HTR-8/SVneo (cell line): ENCODE measurements at places on chromosomes 7 and 10.

GRCh38 chr7:98740643-98741042, 123.6 kb downstream of the NPTX2 start:
- DNase-seq, result no peak

- no peak for DNase-seq
Observed at GRCh38 chr7:1586126-1586826, 16.4 kb upstream of the PSMG3 start.

DNA sequence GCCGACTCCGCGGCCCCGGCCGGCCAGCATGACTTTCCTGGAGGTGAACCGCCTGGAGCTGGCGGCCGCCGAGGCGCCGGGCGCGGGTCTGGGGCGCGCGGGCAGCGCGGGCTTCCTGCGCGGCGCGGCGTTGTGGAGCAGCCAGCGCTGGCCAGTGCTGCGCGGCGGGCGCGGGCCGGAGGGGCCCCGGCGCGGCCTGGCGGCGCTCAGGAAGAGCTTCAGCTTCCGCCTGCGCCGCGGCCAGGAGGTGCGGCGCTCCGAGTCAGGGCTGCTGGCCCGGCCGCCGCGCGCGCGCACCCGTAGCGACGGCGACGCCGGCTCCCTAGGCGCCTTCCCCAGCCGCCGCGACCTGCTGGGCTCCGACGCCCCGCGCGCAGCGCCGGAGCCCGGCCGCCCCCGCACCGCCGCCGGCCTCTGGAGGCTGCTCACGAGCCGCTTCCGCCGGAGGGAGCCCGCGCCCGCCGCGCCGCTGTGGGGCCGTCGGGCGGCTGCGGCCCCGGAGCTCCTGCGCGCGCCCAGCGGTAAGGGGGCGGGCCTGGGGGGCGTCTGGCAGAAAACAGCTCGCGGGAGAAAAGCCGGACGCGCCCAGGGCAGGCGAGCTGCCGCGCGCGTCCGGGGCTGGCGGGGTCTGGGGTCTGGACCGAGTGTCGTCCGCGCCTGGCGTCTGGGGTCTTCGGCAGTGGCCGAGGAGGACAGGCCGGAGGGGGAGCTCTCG, 29.0 kb downstream of the AGAP3 start:
- DNase-seq, result no peak

- DNase-seq, result no peak
Observed at GRCh38 chr7:91302794-91303193, 38.6 kb downstream of the FZD1 start.

GRCh38 chr7:101848208-101848951, 31.0 kb downstream of the CUX1 start:
- DNase-seq, result no peak

DNA sequence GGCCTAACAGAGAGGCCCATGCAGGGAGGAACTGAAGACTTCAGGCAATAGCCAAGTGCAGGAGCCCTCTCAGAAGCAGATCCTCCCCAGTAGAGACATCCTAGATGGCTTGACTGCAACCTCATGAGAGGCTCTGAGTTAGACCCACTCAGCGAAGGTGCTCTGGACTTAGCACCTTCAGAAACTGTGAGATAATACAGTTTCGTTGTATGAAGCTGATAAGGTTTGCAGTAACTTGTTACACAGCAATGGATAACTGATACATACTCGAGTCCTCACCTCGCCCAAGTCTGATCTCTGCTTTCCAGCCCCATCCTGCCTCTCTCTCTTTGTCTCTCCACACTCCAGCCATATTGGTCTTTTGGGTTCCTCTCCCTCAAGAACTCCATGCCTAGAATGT, 136.4 kb upstream of the EEPD1 start:
- no peak for DNase-seq

- no peak for DNase-seq
Observed at GRCh38 chr7:1922071-1922869, 252.2 kb downstream of the ELFN1 start.

DNA sequence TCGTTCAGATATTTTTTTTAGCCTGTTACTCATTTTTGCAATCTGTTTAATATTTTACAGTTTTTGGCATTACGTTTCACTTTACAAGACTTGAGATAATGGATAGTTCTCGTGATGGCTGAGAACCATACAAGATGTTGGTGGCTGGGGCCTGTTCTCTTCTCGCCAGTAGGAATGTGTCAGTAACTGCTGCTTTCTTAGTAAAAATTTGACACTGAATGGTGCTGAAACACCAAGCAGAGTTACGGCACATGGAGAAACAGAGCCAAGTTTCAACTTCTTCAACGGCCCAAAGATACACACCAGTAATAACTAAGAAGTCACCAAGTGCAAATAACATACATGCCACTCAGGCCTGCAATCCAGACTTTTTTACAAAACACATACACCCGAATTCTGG, 130.4 kb downstream of the NRP1 start:
- DNase-seq, result no peak

DNA sequence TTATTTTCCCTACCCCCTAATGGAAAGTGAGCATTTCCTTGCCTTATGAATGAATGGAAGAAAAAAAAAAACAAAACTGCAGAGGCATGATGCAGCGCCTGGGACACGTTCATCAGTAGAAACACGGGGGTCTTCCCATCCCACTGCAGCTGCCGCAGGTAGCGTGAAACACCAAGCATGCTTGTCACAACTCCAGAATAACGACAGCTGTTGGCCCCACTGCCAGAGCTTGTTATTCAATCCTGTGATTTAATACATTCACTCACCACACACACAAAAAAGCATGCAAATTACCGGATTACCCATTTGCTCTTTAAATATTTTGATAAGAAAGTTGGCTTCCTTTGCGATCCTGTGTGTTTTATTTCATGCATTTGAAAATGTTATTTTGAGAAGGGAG, 48.4 kb upstream of the GNA12 start:
- no peak for DNase-seq

DNA sequence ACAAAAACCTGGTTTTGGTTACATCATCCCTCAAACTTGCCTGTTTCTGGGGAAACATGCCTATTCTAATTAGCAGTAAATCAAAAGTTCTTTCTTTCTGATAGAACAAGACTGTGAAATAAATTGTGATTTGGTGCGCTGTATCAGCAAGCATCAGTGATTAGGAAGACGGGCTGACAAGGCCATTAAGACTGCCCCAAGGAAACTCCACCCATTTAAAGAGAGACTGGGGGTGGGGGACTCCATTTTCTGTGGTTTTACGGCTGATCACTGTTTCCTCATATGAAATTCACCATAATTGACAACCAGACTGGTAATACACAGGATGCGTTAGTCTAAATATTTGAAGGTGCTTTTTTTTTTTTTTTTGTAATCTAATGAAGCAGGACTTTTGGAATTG, 68.7 kb downstream of the MBL2 start:
- peak; percentile 29 for DNase-seq
